ENCODE measurements at places on chromosomes 2 and 18. TPM values are rescaled to one million over a fixed set of nuclear protein-coding genes. Genes with fewer than 3 reads are reported as not detected.
A peak's percentile ranks its signal among the peaks of the same experiment; 100 is the strongest.

GPR155 gene
- polyA plus RNA-seq = 0.82 TPM

C1GALT1C1L gene
- polyA plus RNA-seq = 0.99 TPM

SAG gene
- polyA plus RNA-seq = not detected

RND3 gene
- polyA plus RNA-seq = 48.2 TPM

DNMT3A gene
- 42.9 TPM for polyA plus RNA-seq

GAREM1 gene
- polyA plus RNA-seq = 2.4 TPM

ZNF521 gene
- polyA plus RNA-seq = 3.1 TPM

FAM110C gene
- polyA plus RNA-seq = 7.9 TPM

SLC30A3 gene
- polyA plus RNA-seq = 6.0 TPM

COL4A3 gene
- polyA plus RNA-seq = 1.3 TPM

NRP2 gene
- polyA plus RNA-seq = 19.1 TPM

DNA sequence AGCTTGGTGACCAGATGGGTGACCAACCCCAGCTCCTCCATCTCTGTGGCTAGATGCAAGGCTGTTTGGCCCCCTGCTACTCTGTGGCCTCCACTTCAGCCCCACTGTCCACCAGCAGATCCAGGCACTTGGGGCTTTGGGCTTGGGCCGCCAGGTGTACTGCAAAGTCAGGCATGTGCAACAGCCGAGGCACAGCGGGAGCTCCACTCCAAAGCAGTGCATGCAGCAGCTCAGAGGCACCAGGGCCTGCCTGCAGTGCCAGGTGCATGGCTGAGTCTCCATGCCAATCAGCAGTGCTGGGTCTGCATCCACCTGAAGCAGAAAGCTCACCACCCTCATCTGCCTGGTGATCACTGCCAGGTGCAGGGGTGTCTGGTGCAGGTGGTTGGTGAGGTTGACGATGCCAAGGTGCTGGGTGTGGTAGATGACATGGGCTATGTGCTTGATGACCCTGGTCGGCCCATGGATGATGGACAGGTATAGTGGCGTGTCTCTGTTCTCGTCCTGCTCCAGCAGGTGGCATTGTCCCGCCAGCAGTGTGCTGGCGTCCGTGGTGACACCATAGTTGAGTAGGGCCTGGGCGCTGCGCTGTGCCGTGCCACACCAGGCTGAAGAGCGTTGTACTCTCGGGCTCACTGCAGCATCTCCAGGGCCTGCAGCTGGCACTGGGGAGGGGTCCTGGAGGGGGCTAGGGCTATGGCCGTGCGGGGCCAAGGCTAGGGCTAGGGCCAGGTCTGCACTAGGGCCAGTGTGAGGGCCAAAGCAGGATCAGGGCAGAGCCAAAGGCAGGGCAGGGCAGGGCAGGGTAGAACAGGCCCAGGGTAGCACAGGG lies 1.0 kb upstream of the ANKRD62 start:
- peak; percentile 69 for DNase-seq

DNA sequence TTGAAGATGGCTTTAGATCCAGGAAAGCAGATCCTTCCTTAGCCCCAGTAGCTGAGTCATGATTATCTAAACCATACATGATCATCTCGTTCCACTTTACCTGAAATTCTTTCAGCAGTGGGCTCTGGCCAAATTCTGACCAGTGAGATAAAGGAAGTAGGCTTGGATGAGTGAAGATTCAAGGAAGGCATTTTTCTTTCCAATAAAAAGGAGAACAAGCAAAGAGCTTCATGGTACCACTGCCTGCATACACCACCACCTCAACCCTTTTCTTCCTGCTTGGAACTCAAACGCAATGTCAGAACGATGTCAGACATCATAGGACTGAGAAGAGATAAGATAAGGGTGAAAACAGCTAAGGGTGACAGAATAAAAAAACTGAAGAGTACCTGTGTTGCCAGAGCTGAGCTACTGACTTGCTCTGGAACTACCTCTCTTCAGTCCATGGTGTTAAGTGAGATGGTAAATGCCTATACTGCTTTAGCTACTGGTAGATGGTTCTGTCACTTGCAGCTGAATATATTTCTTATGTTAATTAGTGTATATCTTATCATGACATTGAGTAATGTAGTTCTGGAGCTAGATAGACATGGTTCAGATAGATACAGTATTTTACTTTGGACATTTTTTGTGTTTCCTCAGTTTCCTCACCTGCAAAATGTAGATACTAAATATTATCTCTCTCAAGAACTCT lies 58.7 kb upstream of the ACVR1 start:
- DNase-seq = no peak

DNA sequence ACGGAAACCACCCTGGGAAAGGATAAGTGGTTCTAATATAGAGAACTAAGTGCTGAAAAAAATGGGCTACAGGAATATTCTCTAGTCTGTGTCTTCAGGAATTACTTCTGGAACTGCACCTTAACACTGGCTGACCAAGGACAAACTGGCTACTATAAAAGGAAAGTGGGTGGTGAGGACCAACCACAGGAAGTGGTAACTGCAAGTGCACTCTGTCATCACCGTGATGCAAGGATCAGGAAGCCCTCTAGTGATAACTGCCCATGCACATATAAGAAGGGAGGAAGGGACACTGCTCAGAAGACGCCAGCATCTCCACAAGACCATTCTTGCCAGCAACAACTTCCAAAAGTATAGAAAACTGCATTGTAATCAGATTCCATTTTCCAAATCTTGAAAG lies 424.4 kb upstream of the RGPD4 start:
- no peak for DNase-seq

DNA sequence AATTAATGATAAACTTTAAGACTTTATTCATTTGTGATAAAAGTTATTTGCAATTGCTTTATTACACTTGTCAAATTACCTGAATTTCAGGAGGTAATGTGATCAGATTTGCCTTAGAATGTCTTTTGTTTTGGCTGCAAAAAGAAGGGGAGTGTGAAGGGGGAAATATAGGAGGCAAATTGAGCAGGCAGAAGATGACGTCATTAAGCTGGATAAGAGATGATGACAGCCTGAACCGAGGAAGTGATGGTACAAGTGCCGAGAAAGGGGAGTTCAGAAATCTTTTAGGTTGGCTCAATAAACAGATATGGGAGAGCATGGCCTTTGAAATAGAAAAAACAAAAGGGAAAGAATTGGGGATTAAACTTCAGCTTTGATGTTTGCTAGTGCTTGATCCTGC lies 73.0 kb upstream of the TTN start:
- DNase-seq = no peak

DNA sequence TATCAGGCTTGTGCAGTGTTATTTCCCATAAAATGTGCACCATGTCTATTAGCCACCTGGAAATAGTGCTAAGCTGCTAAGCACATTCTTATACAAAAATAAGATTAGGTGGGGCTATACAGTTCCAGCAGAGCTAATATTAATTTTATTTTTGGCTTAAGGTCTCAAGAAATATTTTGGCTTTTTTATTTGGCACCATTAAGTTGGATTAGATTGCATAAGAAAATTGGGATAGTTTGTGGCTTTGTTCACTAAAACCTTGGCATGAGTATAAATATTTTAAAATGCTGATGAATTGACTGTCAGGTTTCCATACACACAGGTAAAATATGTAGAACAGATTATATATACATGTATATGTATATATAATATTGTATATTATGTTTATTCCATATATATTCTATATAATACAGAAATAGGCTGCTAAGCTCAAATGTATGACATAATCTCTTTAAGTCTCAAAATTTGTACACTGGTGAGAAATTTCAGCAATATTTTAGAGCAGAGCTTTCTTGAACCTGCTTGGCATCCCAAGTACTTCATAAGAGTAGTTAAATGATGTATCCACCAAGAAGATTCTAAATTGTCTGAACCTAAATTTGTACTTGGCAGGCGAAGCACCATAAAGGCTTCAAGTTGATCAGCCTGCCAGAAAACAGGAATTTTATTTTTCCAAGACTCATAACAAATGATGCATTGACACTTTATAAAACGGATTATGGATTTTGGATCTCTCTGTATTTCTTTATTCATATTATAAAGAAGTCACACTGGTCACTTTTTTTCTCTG lies 32.6 kb downstream of the CCDC102B start:
- no peak for DNase-seq

- DNase-seq = no peak
These were observed 226.6 kb downstream of the ALPK2 start for GRCh38 chr18:58402247-58402646.

DNA sequence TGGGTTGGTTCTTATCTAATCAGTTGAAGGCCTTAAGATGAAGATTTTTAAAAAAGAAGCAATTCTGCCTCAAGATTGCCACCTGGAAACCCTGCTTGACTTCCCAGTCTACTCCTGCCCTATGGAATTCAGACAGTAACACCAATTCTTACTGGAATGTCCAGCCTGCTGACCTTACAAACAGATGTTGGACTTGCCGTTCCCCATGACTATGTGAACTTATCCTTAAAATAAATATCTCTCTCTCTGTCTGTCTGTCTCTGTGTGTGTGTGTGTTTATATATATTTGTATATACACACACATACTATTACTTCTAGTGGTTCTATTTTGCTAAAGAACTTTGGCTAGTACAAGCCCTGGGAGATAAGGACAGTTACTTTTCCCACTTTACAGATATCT lies 675.3 kb downstream of the SLC4A3 start:
- no peak for DNase-seq

DNA sequence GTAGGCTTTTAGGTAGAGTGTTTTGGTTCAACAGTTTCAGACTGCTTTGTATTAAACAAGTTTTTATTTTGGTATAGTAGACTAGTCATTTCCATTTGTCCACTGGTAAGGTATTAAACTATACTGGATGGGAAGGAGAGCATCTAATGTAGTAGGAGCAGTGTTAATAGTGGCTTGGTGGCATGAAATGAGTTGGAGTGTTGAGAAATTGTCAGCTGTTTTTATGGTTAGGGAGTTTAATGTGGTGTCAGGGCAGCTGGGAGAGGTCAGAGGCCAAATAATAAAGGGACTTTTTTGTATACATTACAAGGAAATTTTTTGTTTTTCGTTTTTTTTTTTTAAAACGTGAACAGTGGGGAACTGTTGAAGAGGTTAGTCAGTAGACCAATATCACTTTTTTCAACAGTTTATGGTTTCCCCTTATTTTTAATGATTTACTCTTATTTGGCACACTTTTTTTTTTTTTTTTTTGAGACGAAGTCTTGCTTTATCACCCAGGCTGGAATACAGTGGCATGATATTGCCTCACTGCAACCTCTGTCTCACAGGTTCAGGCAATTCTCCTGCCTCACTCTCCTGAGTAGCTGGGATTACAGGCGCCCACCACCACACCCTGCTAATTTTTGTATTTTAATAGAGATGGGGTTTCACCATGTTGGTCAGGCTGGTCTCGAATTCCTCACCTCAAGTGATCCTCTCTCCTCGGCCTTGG lies 21.2 kb downstream of the ACTR3 start:
- no peak for DNase-seq

DNA sequence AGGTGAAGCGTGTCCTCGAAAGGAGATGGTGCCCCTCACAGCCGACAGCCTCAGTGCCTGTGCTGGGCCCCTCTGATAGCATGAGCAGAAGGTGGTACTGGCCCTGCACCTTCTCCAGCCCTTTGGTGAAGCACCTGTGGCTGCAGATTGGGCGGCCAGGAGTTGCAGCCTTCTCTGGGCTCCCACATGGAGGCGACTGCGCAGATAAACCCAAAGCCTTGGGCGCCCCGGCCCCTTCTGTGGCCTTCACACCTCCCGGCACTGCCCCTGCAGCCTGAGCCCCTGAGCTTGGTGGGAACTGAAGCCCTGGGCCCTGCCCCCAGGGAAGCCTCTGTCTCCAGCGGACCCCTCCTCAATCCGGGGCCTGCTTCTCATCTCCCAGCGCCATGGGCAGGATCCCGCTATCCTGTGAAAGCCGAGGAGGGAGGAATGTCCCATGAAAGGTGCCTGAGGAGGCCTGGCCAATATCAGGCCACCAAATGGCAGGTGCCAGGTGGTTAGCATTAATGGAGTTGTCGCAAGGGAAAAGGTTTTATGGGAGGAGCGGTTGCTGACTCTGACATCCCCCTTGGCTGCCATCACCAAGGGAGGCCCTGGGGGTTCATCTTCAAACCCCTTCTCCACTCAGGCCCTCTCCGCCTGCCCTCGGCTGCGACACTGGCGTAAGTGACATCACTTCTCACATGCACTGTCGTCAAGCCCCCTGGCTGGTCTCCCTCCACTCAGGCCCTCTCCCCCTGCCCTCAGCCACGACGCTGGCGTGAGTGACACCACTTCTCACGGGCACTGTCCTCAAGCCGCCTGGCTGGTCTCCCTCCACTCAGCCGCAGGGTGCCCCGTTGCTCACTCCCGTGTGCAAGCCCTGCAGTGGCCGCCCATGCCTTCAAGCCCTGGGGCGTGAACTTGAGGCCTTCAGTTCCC lies 62.4 kb downstream of the DDX1 start:
- DNase-seq = no peak

DNA sequence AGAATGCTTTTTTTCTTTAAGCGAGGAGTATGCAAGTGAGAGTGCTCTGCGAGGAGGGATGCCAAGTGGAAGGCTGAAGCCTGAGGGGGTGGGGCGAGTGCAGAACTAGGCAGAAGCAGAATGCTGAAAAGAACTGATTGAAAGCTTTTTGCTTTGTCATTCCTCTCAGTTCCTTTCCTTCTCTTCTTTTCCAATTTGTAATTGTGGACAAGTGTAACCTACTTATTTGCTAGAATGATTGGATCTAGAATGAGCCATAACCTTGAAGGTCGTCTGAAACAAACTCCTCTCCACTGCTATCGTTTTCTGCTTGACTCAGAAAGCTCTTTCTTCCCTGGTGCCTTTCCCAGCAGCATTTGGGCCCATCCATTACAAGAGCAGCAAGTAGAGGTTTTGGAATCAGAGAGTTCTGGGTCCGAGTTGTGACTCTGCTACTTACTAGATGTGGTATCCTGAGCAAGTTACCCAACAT lies 115.3 kb downstream of the METTL8 start:
- DNase-seq = peak; percentile 84

- no peak for DNase-seq
These were observed 209.2 kb upstream of the LRATD1 start for GRCh38 chr2:14423145-14423906.

- DNase-seq = no peak
These were observed 12.7 kb downstream of the ICOS start for GRCh38 chr2:203949228-203949627.

GRCh38 chr2:9211496-9211895 lies 4.9 kb downstream of the ASAP2 start:
- no peak for DNase-seq

DNA sequence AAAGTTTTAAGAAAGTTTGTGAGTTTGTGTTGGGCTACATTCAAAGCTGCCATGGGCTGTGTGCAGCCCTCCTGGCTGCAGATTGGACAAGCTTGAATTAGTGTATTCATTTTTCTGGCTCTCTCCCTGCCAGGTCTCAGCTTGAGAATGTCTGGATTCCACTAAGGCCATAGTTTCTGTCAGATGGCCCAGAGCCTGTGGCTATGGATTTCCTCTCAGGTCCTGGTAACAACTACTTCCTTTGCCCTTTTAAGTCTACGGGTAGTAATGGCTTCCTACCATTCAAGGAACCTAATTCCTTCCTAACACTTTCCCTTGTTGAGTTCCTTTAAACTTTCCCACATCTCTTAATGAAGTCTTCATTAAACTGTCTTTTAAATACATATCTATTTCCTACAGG lies 24.3 kb upstream of the PSMD14 start:
- no peak for DNase-seq

- no peak for DNase-seq
These were observed 167.3 kb downstream of the NYAP2 start for GRCh38 chr2:225566798-225567197.

Data from GM23338 (cell line).